ENCODE measurements at places on chromosomes 2 and 18.

- no peak for DNase-seq
These were observed 19.9 kb downstream of the WDSUB1 start for GRCh38 chr2:159266554-159266953.

GRCh38 chr18:49755489-49755888, 57.8 kb downstream of the ACAA2 start:
- no peak for DNase-seq

GRCh38 chr18:49050452-49050851, 99.7 kb upstream of the SMAD7 start:
- no peak for DNase-seq

DNA sequence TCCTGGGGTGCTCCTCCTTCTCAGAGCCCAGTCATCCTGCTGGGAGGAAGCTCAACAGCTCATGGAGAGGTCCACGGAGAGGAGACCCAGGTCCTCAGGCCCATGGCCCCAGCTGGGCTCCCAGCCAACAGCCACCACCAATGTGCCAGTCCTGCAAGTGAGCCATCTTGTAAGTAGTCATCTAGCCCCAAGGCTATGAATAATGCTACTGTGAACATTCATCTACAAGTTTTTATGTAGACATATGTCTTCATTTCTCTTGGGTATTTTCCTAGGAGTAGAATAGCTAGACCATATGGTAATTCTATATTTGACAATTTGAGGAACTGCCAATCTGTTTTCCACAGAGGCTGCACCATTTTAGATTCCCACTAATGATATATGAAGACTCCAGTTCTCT, 166.1 kb downstream of the MTCL1 start:
- DNase-seq, result no peak

GRCh38 chr2:170229125-170229524, 51.2 kb downstream of the MYO3B start:
- DNase-seq, result no peak

- DNase-seq, result no peak
These were observed 50.7 kb downstream of the DAPL1 start for GRCh38 chr2:158845859-158846258.

Data from NCI-H1436 (cell line).